ENCODE measurements at places on chromosomes 5 and 9. TPM values are rescaled to one million over a fixed set of nuclear protein-coding genes. Genes with fewer than 3 reads are reported as not detected.
A peak's percentile ranks its signal among the peaks of the same experiment; 100 is the strongest.

SWI5 gene
- total RNA-seq: 14.9 TPM

SPAAR gene
- 9.6 TPM for total RNA-seq

GRCh38 chr5:143771602-143772001, 40.4 kb upstream of the HMHB1 start:
- DNase-seq: no peak

GRCh38 chr9:126829035-126829434, 24.2 kb downstream of the ZBTB43 start:
- DNase-seq: no peak

DNA sequence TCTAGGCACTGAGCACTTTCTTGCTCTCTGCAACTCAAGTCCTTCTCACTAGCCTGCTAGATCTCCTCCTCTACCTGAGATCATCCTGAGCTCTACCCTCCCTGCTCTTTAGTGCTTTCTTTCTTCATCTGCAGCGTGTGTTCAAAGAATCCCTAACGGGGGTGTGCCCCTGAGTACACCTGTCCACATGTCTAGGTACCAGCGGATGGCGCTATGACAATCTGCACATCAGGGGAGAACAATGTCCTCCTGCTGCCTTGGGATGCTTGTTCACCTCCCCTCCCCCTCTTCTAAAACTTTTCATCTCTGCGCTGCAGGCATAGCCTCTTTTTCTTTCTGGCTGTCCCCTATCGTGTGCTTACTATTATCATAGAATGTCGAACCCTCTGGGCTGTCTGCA, 42.7 kb downstream of the PTPN3 start:
- no peak for DNase-seq

DNA sequence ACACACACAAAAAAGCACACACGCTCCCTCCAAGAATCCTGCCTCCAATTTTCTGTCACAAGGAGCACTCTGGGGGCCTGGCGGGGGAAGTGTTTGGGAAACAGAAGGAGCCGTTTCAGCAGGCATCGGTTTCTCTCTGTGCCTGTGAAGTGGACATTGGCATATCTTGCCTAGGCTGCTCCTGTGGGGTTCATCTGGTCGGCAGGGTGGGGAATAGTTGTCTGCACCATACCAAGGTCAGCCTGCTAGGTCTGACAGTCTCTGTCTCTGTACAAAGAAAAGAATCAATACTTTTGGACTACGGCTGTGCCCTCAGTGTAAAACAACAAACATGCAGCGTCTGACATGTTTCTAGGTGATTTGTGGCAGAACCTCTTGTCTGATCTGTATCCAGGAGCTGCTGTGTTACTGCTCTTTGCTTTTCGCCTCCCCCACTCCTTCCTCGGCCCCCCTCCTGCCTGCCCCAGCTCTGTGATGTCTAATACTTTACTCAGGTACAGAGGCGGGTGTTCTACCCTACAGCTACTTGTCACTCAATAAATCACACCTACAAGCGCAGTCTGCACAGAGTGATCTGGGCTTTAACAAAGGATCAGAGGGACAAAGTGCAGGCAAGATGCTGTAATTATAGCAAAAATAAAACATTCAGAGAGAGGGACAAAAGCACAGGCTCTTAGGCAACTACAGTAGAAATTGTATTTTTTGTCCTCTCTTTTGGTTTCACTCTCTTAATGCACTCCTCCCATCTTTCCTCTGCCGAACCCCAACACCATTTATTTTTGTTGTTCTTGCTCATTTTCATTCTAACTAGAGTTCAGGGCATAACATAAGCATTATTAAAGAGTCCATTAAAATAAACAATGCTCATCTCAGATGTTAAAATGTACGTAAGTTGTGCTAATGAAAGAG, 216.7 kb downstream of the BNC2 start:
- DNase-seq: peak; percentile 56
